ENCODE measurements at places on chromosomes 13 and 19.

GRCh38 chr19:47608074-47608918 is 638 bp upstream of the BICRA start:
- H3K36me3 ChIP-seq: peaks cover 11% of the 10 kb centered on the region
- peak overlapping the region; percentile 75 for H3K4me3 ChIP-seq
- H3K27ac ChIP-seq: peak overlapping the region; percentile 78
- peaks cover 5% of the 10 kb centered on the region for H3K27me3 ChIP-seq
- peaks cover 33% of the 10 kb centered on the region for H3K4me1 ChIP-seq
- DNase-seq: peak; percentile 97

DNA sequence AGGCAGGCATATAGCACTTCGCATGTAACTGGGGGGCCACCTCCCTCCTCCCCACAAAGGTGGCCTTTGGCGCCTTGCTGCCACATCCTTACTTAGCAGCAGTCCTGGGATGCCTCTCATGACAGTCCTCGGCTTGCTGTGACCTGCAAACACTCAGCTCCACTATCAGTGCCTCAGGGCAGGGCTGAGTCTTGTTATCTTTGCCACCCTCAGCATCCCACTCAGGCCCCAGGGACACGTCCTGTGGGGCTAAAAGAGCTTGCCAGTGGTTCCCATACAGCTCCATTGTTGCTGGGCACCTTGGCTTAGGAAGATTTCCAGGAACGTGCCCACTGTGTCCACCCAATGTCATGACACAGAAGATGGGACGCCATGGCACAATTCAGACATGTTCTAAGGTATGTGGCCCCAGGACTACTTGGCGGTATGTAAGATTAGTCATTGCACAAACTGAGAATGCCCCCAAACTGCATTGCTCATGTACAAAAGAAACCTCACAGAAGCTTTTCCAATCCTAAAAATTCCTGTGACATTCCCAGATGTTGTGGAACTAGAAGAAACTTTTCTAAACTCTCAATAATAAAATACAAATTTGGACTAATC is 16.3 kb downstream of the DOCK9 start:
- H3K27me3 ChIP-seq: no peaks in the 10 kb centered on the region
- peaks cover 5% of the 10 kb centered on the region for H3K36me3 ChIP-seq
- no peak overlapping the region for H3K4me3 ChIP-seq
- DNase-seq: no peak

DNA sequence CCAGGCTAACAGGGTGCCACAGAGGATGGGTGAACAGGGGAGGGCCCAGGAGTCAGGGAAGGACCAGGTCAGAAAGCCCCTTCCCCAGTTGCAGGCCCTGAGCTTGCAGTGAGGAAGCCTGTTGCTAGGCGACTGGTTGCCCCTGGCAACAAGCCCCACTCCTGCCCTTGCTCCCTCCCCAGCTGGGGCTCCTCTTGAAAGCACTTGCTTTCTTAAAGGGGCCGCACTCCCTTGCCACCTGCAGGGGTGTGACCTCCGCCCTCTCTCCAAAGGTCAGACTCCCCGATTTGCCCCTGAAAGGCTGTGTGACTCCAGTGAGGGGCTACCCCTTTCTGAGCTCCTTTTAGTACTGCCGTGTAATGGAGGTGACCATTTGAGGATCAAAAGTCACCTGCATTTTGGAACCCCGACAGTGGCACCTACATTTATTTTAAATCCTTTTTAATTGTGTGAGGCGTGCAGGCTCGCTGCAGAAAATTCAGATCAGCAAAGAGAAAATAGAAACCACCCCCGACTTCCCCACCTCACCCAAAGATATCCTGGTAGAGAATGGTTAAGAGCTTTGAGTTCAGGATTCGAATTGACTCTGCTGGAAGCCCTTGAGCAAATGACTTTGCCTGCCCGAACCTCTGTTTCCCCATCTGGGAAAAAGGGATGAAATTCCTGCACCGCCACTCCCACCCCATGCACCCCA is 4.8 kb downstream of the FCHO1 start:
- H3K27me3 ChIP-seq: no peaks in the 10 kb centered on the region
- peak; percentile 57 for DNase-seq
- no peak overlapping the region for H3K4me3 ChIP-seq
- peaks cover 68% of the 10 kb centered on the region for H3K36me3 ChIP-seq
- peak overlapping the region; percentile 16 for H3K27ac ChIP-seq

- H3K27me3 ChIP-seq: no peaks in the 10 kb centered on the region
- DNase-seq: no peak
- no peak overlapping the region for H3K4me3 ChIP-seq
- no peaks in the 10 kb centered on the region for H3K36me3 ChIP-seq
Observed at GRCh38 chr13:39955560-39955959, 300.1 kb downstream of the COG6 start.

DNA sequence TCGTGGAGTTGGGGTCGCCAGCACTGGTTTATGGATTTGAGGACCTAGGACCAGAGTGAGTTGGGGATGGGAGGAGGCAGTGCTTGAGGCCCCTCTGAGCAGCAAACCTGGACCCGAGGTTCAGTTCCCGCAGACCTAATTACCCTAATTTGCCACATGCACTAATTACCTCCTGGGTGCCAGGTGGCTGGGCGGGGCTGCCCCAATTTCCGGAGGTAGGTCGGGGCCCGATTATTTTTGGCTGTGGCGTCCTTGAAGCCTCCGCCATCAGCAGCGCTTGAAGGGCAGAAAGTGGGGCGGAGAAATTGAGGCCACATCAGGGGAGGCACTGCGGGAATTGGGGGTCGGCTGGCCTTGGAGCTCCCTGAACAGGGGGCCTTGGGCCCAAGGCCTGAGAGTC is 5.9 kb upstream of the HOMER3 start:
- H3K27me3 ChIP-seq: peaks cover 12% of the 10 kb centered on the region
- H3K27ac ChIP-seq: no peak overlapping the region
- H3K4me3 ChIP-seq: no peak overlapping the region
- H3K36me3 ChIP-seq: no peaks in the 10 kb centered on the region
- no peak for DNase-seq

Measured in activated CD4-positive, alpha-beta memory T cell treated with anti-CD3 and anti-CD28 coated beads, Interleukin-2, amount 10 ng/mL, durations not matched to agents 7 days and 5 days (primary cell).